ENCODE measurements at places on chromosomes 12 and 14.

DNA sequence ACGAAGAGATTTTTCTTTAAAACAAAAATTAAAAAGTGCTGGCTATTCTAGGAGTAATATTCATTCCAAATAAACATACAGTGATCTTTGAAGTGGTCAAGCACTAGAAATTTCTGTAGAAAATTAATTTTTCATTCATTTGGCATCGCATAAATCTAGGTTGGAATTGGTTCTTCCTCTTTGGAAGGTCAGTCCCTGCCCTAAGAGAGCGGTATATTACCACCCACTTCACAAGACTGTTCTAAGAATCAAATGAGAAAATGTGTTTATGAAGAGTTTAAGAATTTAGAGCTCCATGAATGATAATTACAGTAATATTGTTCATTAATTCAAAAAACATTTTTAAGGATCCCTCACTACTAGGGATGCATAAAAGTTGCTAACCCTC is 444 bp upstream of the GEMIN2 start:
- DNase-seq: no peak

DNA sequence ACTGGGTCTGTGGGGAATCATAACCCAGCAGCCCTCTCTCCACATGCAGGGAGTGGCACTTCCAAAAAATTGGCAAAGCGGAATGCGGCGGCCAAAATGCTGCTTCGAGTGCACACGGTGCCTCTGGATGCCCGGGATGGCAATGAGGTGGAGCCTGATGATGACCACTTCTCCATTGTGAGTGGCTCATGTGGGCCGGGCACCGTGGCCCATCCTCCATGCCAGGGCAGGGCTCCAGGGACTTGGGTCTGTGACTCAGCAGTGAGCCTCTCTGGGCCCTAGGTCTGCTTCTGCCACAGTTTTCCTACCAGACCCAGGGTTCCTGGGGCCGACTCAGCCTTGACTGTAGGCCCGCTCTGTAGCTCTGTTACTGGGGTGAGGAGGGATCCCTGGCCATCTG is 2.2 kb downstream of the NPFF start:
- DNase-seq: no peak

GRCh38 chr12:57158665-57159064 is 11.2 kb upstream of the LRP1-AS start:
- no peak for DNase-seq

DNA sequence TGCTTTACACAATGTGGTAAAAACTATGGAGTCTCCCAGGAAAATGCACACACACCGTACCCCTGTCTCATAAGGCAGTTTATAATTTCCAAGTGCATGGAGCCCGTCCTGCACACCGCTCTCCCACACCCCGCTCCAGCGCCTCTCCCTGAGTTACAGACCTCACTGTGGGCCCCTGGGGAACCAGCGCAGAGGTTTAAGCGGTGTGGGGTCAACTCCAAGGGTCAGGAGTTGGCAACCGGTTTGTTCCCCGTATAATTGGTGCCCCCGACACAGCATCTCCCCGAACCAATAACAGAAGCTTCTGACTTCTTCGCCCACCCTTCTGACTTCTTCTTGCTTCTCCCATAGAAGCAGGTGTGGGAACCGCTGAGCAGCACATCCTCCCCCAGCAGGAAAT is 58.4 kb upstream of the DDX11 start:
- no peak for DNase-seq

- DNase-seq: no peak
Observed at GRCh38 chr14:53390008-53390407, 236.9 kb upstream of the DDHD1 start.

DNA sequence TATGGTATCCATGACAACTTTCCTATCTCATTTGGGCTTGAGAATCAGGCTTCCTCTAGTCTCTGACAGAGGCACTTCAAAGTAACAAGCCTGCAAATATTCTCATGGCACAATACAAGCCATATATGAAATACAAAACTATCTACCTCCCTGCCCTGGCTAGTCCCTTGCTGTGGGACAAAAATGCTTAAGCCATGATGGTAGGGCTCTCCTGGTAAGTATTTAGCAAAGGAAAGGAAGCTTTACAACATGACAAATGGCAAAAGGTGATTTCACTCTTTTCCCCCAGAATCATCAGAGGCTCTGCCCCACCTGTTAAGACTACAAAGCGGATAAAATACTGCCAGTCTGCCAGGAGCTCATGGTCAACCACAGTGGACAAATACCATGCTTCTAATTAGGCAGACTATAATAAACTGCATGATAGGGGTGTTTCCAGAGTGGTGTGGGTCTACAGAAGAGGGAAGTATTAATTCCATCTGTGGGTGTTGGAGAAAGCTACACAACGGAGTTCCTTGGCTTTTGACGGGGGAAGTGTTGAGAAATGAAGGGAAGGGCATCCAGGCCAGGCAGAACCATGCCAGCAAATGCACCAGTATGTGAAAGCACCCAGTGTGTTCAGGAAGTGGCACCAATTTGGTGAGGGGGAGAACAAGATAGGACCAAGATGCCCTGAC is 92.9 kb downstream of the SPTSSA start:
- DNase-seq: no peak

DNA sequence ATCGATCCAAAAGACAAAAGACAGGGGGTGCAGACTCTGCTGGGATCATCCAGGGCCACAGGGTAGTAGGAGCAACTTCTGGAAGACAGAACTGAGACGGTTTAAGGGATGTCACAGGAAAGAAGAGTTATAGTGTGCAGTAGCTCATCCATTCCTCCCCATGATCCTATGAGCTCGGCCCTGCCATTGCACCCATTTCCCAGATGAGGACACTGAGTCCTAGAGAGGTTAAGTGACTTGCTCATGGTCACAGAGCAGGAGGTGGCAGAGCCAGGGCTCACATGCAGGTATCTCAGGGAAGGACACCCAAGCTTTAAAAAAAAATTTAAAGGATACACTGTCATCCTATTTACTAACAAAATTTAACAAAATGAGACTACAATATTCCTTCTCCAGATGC is 86.1 kb upstream of the FZD10 start:
- no peak for DNase-seq

- DNase-seq: no peak
Observed at GRCh38 chr12:93287149-93287548, 90.6 kb upstream of the NUDT4 start.

- no peak for DNase-seq
Observed at GRCh38 chr12:86154620-86155019, 101.6 kb downstream of the MGAT4C start.

DNA sequence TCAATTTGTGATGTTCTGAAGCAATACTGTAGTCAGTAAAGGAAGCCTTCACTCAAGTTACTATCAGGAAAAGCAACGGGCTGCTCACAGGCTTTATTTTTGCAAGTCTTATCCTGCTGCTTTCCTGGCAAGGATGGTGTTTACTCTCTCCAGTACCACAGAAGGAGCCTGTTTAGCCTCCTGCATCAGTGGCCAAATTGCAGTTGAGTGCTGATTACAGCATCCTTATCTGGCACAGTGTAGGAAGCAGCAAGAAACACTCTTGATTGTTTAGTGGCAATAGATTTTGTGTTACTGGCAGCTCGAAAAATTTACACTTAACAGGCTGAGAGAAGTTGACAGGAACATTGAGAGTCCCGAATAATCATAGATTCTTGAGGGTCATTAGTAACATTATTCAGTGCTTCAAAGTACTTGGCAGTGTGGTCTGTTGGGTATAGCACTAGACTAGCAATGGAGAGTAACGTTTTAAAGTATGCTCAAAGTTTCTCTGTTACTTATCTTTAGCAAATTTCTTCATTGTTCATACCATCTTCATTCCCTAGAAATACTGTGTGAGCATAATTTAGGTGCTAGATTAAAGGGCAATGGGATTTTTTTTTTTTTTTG is 11.7 kb downstream of the TULP3 start:
- no peak for DNase-seq

DNA sequence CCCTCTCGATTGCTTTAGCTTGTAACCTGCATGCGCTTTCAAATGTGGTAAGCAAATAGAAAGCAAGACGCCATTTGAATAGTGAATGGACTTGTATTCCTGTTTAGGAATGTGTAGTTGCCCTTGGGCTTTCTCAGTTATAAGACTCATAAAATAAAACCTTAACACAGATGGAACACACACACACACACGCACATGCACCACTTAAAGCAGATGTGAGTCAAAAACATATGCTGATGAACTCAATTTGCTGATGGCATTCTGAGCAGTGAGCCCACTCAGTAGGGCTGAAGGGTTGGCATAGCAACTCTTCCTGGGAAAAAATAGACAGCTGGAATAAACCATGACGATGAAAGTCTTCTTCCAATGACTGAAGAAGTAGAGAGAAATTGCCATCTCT is 360.5 kb downstream of the APAF1 start:
- no peak for DNase-seq

- DNase-seq: no peak
Observed at GRCh38 chr14:90508536-90509254, 111.9 kb downstream of the CALM1 start.

DNA sequence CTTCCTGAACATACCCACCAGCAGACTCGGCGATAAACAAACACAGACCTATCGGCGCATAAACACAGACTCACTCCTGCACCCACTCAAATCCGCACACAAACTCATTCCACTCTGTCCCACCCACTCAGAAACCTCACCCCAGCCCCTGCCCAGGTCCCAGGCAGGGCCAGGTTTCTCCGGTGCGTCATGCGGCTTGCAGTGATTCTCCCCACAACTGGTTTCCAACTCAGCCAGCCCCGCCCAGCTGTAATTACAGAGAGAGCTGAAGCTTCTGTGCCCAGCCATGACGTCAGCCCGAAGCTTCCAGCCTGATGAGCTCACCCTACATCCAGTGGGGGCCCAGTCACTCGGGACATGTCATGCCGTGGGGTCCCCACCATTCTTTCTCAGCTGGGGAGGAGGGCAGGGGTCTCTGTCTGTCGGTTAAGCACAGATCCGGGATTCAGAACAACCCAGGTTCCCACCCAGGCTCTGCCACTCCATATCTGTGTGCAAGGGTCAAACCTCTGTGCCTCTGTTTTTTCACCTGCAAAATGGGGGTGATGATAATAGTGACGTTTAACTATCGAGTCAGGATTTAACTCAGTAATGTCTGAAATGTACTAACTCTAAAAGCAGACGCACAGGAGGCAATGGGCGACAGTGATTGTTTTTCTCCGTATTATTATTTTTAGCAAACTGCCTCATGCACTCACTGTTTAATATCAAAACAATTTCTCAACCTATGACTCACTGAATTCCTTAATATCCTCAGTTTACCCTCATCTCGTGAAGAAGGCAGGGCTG is 2.3 kb upstream of the HSPB8 start:
- peak; percentile 11 for DNase-seq

DNA sequence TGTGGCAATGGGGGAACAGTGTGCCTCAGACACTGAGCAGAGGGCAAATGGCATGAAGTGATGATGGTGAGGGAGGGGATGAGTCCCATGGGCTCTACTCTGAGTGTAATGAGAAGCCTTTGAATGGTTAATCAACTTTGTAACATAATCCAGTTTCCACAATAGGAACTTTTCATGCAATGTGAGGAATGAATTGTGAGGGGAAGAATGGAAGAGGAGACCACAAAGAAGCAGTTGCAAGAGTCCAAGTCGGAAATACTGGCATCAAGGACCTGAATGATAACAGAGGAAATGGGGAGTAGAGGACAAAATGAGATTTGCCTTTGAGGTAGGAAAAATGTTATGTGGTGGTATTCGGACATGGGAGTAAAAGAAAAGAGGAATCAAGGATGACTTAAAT is 476.9 kb upstream of the PRICKLE1 start:
- no peak for DNase-seq

DNA sequence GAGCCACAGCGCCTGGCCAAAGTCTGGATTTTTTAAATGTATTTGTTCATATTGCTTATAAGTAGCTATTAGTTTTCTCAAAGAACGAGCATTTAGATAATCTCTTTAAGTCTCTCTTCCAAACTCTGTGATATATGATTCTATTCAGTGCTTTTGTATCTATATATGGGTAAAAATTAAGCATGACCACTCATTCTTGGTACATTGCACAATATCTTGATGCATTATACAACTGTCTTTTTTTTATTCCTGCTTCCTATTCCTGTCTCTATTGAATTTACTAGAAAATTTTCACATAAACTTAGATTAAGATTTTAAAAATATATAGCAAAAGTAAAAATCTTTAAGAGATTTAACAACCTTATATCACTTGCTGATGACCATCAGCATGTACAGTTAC is 29.1 kb downstream of the SOCS2 start:
- DNase-seq: no peak

DNA sequence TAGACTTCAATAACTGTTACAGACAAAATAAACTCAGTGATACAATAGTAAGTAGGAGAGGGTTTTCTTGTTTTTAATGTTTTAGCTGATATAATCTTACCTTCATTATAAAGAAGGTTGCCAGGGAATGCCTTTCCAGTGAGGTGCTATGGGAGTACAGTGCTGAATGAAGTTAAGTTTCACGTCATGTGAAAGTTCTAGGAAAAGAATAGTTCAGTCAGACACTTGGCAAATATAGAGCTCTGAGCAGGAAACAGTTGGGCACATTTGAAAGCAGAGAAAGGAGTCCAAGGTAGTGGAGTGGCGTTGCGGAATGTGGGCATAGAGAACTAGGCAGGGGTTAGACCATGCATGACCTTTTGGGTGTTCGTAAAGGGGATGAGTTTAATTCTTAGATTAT is 88.6 kb upstream of the DCN start:
- no peak for DNase-seq

- no peak for DNase-seq
Observed at GRCh38 chr14:104405360-104406226, 174.0 kb upstream of the C14orf180 start.

DNA sequence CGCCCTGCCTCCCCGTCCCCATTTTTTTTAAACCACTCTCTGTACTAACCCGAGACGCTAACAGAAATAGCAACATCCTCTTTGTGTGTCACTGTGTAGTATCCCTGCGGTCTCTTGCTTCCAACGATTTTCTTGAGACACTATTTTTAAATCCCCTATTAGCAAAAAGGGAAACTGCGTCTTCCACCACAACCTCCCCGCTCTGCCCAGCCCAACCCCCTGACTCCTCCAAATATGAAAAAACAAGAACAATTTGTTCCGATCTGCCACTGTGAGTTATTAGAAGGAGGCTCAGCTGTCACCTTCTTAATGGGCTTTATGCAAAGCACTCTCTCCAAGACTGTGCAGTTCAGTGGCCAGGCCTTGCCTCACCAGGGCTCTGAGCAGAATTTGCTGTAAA is 76.3 kb downstream of the MAP1LC3B2 start:
- no peak for DNase-seq

DNA sequence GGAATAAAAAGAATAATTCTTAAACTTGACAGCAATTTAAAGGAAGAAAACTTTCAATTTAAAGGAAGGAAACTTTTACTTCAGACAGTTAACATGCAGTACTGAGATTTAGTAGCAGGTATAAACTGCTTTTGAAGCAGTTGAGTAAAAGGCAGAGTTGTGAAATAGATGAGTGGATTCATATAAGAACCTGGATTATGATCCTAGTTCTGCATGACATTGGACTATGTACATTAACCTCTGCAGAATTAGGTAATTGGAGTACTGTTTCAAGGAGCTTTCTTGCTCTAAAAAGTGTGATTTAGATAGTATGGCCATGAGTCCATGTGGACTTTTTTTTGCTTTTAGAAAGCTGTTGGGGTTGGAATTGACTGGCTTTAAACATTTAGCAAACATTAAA is 29.7 kb downstream of the ATP2A2 start:
- DNase-seq: no peak

Measured in NCI-H1417 (cell line).